ENCODE measurements at places on chromosomes 13 and 19.

DNA sequence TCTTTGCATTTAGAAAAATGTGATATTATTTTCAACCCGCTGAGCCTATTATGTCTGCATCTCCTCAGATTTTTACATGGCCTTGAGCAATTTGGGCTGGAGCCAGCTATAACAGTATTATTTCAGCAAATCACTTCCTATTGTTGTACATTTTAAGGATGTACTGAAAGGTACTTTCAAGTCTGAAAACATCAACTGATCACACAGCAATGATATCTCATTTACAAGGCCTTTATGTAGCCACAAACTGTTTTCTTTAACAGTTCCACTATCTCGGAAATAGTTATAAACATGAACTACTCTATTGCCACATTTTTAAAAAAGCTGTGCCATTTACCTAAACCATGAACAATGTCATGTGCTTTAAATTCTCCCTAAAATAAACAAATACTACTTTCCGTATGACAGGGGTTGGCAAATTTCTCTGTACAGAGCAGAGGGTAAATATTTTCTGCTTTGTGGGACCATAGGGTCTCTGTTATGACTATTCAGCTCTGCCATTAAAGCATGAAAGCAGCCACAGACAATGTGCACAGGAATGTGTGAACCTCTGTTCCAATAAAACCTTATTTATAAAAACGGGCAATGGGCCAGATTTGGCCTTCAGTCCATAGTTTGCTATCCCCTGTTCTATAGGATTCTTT is 560.4 kb downstream of the GPC6 start:
- no peak for DNase-seq

- no peak for DNase-seq
Observed at GRCh38 chr13:71860547-71861138, 6.4 kb downstream of the DACH1 start.

GRCh38 chr19:51489113-51489512 is 10.8 kb downstream of the CEACAM18 start:
- no peak for DNase-seq

DNA sequence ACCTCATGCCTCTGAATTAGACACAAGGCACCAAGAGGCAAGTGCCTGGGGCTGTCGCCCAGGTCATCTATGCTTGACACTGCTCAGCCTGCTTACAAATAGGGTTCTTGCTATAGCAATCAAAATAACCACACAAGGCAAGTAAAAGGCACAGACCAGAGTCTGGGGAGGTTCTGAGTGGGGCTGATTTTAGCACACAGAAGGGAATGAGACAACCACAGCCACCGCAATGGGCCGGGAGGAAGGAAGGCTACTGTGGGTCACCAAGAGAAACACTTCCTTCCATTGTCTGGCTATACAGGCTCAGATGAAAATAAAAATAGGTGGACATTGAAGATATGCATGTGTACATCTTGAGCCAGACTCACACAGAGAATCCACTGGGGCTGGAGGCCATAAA is 159.1 kb downstream of the DLEU7 start:
- no peak for DNase-seq

- no peak for DNase-seq
Observed at GRCh38 chr13:45361596-45362206, 20.7 kb upstream of the TPT1 start.

GRCh38 chr13:76425935-76426334 is 460.3 kb downstream of the KCTD12 start:
- DNase-seq, result no peak

- DNase-seq, result no peak
Observed at GRCh38 chr13:113584870-113585671, 518 bp downstream of the TFDP1 start.

- DNase-seq, result no peak
Observed at GRCh38 chr19:7509625-7510024, 6.3 kb upstream of the ZNF358 start.

GRCh38 chr13:31000889-31001288 is 68.4 kb downstream of the TEX26 start:
- DNase-seq, result no peak

DNA sequence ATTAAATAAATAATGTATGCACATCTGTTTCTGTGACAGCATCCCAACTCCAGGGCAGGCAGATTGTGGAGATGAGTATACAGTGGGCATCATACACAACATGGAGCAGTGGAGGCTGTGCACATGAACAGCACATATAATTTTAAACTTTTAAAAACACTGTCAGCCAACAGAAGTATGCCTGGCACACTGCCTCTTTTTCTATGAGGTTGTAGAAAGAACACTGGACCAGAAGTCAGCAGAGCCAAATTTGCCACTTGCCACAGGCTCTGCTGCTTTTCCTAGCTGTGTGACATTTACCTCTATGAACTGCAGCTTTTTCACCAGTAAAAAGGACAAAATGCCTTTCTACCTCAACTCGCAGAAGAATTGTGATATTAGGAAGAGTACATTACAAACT is 118.7 kb downstream of the FRY start:
- DNase-seq, result no peak

GRCh38 chr19:28544451-28545261 is 668.3 kb downstream of the UQCRFS1 start:
- DNase-seq, result no peak

- no peak for DNase-seq
Observed at GRCh38 chr13:20102525-20103180, 58.2 kb downstream of the GJA3 start.

DNA sequence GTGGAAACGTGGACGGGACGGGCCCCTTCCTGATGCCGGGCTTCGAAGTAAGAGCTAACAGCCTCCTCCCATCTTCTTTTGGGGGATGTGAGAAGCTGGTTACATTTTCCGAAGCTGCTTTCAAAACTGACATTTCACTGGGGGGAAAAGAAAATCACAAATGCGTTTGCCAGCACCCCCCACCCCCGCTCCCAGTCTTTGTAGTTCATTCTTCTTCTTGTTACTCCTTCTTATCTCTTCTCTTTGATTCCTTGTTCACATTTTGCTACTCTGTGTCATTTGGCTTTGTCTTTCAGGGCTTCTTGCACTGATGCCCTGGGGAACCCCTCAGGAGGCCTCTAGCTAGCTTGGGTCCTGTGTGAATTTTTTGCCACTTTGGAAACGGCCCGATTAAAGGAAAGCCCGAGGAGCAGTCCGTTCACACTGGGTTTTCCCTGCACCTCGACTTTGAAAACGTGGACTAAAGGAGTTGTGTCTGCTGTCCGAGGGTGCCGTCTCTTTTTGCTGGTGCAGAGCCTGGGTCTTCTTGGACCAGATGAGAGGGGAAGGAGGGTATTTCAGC is 1.3 kb downstream of the CARM1 start:
- no peak for DNase-seq

GRCh38 chr19:29896802-29897201 is 45.2 kb upstream of the URI1 start:
- DNase-seq, result no peak

- no peak for DNase-seq
Observed at GRCh38 chr13:44537248-44537647, 38.9 kb downstream of the TSC22D1 start.

DNA sequence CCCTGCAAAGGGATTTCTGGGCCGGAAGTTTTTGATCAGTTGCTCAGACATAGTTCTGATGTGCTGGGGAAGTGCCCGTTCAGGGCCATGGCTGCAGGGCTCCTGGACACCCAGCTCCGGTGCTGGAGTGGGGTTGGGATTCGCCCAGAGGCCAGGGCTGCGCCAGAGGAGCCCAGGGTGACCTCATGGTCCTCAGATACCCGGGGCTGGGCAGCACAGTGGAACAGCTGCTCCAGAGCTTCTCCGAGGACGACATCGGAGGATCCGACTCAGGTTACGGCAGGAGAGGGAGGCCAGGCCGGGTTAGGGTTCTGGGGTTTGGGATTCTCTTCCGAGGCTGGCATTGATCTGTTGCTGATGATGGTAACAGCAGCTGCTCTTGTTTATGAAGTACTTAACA is 20.9 kb downstream of the CARM1 start:
- no peak for DNase-seq

DNA sequence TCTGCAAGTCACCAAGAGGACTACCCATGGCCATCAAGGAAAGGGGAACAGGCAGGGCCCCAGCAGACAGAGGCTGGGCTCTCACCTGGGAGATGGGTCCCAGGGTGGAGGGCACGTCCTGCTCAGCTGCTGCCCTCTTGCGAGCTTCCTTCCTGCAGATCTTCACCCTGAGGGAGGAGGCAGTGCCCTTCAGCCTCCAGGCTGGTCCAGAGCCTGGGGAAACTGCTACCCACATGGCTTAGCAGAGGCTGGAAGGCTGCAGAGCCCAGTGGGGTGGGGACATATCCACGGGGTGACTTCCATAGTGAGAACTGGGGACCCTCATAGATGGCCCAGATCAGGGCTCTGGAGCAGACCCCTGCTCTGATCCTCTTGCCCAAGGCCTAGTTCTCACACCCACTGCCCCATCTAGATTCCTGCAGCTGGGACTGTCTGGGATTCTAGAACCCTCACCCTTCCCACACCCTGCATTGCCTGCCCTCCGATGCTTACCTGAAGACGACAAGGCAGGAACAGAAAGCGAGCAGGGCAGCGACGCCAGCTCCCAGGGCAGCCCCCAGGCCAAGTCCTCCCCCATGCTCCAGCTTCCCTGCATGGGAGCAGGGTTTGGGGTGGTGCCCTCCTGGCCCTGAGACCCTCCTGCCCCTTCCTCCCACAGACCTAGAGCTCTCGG is 9.0 kb downstream of the SIGLEC11 start:
- no peak for DNase-seq

- no peak for DNase-seq
Observed at GRCh38 chr19:1220976-1221903, 15.7 kb downstream of the STK11 start.

GRCh38 chr13:59480396-59481259 is 683.1 kb downstream of the DIAPH3 start:
- DNase-seq, result no peak

- no peak for DNase-seq
Observed at GRCh38 chr13:28654276-28654675, 4.7 kb upstream of the POMP start.

DNA sequence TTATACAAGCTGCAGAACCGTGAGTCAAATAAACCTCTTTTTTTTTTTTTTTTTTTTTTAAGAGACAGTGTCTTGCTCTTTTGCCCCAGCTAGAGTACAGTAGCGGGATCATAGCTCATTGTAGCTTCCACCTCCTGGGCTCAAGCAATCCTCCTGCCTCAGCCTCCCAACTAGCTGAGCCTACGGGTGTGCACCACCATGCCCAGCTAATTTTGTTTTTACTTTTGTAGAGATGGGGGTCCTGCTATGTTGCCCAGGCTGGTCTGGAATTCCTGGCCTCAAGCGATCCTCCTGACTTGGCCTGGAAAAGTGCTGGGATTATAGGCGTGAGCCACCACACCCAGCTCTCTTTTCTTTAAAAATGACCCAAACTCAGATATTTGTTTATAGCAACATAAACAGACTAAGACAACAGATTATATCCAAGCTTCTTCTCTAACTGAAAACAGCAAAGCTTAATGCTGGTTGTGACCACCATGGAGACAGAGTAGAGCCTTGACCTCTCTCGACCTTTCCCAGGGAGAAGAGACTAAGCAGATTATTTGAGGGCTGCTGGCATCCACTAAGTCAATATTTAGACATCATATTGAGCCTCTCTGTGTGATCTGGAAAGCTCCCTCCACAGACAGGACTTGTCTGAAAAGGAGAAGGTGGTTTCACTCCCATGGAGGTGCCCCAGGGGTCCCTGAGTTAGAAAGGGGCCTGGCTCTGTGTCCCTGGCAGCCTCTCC is 150.0 kb downstream of the KCTD15 start:
- DNase-seq, result no peak

DNA sequence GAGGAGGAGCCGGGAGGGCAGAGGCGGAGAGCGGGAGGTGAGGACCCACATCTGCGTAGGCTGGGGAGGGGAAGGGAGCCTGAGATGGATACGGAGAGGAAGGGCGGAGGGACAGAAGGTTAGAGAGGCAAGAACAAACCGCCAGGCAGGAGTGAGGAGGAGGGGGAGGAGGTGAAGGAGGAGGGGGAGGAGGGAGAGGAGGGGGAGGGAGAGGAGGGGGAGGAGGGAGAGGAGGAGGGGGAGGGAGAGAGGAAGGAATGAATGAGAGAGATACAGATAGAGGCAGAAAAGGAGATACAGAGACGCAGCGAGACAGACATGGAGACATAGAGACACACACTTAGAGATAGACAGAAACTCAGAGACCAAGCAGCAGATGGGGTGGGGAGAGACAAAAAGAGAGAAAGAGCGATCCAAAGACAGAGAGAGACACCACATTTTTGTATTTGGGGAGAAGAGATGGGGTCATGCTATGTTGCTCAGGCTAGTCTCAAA is 782 bp upstream of the CA11 start:
- no peak for DNase-seq

DNA sequence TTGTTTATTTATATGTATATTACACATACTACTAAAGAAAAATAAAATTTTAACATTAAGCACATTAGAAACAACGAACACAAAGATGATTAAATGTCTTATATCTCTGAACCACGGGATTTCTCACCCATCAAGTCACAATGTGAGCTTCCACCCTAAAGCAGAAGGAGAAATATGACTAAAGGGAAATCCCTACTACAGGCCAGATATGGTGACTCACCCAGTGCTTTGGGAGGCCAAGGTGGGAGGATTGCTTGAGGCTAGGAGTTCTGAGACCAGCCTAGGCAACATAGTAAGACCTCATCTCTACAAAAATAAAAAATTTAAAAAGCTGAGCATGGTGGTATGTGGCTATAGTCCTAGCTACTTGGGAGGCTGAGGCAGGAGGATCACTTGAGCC is 24.6 kb downstream of the DCT start:
- no peak for DNase-seq

DNA sequence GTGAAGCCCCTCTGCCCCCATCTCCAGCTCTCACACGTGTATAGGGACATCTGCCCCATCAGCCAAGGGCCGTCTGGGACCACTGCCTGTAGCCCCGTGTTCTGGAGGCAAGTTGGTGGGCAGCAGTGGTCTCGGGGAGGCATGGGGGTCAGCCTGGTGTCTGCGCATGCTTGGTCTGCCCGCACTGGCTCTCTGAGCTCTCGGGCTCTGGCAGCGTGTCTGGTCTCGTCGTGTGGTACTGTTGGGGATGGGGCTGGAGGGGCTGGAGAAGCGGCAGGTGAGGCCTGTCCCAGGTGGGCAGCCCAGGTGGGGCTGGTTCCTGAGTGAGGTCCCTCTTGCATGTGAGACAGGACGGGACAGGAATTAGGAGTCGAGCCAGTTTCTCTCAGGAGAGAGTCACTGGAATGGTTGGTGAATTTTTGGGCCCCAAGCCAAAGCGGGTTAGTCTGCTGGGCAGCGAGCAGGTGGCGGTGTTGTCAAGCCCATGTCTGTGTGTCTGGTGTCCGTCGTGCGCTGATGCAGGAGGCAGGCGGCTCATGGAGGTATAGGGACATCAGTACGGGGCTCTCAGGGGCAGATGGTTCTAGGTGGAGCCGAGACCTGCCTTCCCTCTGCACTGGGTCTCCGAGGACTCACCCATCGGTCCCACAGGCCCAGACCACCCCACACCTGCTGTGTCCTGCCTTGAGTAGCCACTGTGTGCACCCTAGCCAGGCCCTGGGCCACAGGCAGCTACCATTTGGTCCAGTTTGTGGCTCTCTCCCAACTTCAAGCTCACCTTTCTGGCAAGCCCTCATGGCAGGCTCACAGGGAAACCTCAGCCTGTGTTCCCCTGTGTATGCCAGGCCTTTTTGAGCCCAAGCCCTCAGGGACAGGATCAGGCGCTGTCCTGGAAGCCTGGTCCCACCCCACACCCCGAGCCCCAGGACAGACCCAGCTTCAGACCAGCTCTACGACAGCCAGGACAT is 18.2 kb downstream of the COMP start:
- no peak for DNase-seq
